Right forelimb (tissue), 1 donor: ENCODE measurements at places on chromosomes 13 and 19.
A peak's percentile ranks its signal among the peaks of the same experiment; 100 is the strongest.

DNA sequence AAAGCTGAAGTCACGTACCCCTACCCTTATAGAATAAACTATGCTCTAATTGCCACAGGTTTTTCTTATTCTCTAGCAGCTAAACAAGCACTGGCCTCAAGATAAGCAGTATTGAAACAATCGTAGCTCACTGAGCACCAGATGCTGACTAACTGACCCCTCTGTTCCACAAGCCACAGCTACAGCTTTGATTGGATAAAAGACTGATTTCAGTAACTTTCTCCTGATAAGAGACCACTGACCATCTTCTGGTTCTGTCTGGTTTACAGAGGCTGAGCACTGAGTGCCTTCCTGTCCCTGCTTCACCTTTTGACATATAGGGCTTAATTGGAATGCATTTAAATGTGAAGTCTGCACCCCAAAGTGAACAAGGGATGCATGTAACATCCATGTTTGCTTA, 8.4 kb upstream of the RAP2A start:
- no peak for DNase-seq

DNA sequence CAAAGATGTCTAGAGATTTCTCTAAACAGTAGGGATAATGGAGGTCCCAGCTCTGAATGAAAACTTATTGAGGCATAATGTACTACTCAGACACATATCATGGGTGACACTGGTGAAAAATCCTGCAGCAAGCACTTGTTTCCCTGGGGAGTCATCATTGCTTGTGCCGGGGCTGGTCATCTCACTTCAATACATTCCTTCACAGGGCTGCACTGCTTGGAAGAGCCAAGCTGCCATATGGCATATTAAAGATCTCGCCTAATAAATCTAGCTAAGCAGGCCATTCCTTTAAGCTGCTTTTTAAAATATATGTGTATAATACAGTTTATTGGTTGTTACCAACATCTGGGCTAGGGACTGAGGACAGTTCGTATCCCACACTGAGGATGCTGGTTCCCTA, 332.2 kb upstream of the GPC6 start:
- no peak for DNase-seq

DNA sequence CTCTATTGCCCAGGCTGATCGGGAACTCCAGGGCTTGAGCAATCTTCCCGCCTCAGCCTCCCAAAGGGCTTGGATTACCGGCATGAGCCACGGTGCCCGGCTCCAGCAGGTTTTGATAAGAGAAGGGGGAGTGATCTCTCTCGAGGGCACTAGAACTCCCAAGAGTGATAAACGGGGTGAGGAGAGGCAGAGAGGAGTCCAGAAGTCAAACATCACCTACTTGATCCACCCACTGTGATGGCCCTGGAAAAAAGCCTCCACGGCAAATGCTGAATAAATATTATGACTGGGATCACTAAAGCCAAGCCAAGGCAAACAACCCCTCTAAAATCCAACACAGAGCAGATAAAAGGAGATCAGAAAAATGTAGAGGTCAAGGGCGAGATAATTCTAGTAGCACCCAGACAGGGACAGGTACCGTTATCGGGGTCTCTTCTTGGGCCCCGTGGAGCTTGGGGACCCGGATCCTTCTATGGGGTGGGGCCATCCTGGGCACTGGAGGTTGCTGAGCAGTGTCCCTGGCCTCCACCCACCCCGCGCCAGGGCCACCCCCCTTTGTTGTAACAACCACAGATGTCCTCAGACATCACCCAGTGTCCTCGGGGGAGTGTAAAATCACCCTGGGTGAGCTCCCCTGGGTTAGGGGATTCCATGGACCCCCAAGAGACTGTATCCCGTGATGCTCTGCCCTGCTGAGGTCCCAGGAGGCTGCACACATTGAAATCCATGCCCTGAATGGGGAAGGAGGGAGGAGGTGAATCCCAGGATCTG, 3.7 kb upstream of the CREB3L3 start:
- no peak for DNase-seq

GRCh38 chr19:6381030-6381750, 5.5 kb upstream of the PSPN start:
- no peak for DNase-seq

- peak; percentile 68 for DNase-seq
Measured at GRCh38 chr19:48393559-48394330, at the start of gene GRIN2D. GRIN2D (plus strand) TSS chr19:48393668; CDS start chr19:48398393, 4,725 bp downstream.

DNA sequence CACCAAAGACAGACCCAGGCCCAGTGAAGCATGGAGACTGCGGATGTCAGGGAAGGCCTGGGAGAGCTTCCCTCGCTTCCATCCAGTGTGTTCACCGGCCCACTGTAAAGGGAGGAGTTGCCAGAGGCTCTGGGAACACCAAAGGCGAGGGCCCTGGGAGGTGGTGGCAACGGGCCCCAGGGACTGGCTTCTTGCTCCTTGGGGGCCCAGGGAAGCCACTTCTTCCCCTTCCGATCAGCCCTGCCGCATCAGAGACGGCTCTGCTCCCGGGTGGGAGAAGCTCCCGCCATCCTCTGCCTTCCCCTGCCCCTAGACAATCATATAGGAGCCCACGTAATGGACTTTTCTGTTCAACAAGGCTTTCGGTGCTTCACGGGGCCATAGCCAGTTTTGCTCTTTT, 83.4 kb upstream of the GPR183 start:
- no peak for DNase-seq

- no peak for DNase-seq
Measured at GRCh38 chr19:33396701-33397535, 23.4 kb downstream of the CEBPG start.

DNA sequence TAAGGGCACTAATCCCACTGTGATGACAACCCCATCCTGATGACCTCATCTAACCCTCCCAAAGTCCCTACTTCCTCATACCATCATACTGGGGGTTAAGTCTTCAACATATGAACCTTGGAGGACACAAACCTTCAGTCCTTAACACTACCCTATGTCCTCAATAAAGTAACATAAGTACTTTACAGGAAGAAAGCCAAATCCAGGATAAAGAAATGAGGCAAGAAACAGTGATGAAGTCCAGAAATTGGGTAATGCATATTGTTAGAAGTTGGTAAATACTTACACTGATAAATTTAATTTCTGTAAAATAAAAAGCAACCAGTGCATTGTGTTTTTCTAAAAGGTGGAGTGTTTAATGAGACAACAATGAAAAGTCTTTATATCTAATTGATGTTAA, 284.8 kb upstream of the SOX21 start:
- no peak for DNase-seq

GRCh38 chr19:49064768-49065611, at the start of gene NTF4:
NTF4 (minus strand) TSS chr19:49064818; CDS start chr19:49061997, 2,821 bp downstream.
- DNase-seq, result no peak

GRCh38 chr19:50325310-50326100, 3.7 kb downstream of the KCNC3 start:
- DNase-seq, result peak; percentile 82

DNA sequence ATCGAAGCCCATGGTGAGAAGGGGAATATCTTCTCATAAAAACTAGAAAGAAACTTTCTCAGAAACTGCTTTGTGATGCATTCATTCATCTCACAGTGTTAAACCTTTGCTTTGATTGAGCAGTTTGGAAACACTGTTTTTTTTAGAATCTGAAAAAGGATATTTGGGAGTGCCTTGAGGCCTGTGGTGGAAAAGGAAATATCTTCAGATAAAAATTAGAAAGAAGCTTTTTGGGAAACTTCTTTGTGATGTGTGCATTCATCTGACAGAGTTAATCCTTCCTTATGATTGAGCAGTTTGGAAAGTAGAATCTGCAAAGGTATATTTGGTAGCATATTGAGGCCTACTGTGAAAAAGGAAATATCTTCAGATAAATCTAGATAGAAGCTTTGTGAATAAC, 1594.9 kb downstream of the UQCRFS1 start:
- no peak for DNase-seq

DNA sequence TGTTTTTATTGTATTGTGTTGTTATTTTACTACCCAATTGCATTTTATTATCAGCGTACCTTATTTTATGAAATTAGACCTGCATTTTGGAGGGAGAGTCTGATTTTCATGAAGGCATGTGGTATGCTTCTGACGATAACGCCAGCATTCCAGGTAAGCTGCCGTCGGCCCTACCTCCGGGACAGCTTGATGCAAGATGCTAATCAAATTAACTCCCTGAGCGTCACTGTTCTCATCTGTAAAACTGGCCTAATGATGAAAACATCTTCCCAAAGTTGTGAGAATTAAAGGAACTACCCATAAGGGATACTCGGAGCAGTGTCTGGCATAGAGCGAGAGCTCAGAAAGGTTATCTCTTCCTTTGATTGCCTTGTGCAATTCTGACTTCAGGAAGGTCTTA, 12.9 kb upstream of the LAIR2 start:
- DNase-seq, result no peak

DNA sequence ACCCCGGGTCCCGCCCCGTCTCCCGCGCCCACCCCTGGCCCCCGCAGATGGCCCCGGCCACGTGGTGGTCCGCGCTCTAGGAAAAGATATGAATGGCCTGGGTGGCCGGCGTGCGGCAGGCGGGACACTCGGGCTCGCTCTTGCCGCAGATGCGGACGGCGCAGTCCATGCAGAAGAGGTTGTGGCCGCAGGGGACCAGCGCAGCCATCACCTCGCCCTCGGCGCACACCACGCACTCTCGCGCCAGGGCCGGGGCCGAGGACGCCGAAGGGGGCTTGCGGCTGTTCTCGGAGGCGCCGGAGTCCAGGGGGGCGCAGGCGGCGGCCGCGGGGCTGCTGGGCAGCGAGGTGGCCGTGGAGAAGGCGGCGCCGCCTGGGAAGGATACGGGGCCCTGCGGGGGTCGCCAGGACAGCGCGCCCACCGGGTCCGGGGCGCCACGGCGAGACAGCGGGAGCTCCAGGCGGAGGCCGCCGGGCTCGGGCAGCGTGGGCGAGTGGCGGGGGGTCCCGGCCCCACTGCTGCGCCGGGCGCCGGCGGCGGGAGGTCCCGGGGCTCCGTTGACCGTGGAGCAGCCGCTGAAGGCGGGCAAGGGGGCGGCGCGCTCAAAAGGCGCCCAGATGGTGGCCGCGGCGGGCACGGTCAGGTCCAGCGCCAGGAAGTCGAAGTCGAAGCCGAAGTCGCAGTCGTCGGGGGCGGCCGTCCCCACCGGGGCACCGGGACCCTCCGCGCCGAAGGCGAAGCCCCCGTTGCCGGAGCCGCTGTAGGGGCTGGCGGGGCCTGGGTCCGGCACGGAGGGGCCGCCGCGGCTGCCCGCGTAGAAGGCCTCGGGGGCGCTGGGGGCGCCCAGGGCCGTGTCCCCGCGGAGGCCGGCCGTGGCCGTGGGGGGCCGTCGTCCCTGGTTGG, 12.4 kb downstream of the MEX3D start:
- DNase-seq, result no peak

DNA sequence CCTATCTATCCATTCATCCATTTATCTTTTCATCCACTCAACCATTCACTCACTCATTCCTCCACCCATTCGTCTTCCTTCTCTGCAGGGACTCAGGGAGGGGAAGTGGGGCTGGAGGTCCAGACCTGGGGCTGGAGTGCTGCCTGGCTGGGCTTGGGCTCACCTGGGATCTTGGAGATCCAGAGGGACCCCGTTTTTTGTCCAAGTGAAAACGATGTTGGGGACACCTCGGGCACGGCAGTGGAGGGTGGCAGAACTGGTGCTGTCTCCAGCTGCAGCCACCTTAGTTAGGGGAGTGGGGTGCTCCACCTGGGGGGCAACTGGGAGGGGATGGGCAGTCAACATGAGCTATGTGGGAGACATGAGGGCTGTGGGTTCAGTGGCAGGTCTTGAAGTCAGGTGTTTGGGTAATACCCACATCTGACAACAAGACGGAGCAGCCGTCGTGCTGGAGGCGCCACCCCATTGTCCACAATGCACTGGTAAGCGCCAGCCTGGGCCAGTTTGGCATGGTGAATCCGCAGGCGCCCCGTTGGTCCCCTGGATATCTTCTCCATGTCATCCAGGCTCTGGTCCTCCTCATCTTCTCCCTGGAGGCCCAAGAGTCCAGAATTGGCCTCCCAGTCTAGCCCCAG, 10.2 kb downstream of the NPHS1 start:
- no peak for DNase-seq

DNA sequence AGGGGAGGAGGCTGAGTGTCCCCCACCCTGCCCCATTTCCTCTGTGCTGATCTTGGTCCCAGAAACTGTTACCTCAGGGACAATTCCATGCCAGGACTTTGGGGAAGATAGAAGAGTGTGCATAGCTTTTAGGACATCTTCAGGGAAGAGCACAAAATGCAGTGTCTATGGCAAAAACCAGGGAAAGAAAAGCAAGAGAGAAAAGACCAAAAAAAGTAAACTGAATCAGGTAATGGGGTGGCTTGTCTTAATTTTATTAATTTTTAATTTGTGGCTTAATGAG, 109.4 kb downstream of the NDFIP2 start:
- DNase-seq, result no peak

DNA sequence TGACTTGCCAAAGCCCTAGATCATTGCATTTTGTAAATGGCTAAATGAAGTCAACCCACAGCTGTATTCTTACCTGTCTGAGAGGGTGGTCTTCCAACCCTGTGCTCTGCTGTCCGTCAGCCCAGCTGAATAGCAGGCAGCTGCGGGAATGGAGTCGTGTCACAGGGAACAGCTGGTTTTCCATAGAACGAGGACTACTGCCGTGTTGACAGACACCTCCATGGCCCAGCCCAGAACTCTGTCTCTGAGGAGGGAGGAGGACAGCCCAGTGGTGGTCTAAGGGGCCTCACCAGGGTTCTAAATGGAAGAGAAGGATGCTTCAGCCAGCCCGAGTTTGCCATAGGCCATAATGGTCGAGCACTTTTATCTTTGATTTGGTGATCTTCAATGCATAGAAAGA, 110.7 kb downstream of the SLC7A1 start:
- DNase-seq, result no peak

DNA sequence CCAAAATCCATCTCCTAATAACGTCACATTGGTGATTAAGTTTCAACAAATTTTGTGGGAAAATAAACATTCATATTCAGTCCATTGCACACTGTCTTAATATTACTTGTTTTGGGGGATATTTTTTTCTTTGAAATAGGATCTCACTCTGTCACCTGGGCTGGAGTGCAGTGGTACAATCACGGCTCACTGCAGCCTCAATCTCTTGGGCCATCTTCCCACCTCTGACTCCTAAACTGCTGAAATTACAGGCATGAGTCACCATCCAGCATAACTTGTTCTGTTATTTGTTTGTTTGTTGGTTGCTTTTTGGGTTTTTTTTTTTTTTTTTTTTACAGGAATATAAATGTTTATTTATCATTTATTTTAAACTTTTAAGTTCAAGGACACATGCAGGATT, 556.1 kb upstream of the SLITRK6 start:
- DNase-seq, result no peak

DNA sequence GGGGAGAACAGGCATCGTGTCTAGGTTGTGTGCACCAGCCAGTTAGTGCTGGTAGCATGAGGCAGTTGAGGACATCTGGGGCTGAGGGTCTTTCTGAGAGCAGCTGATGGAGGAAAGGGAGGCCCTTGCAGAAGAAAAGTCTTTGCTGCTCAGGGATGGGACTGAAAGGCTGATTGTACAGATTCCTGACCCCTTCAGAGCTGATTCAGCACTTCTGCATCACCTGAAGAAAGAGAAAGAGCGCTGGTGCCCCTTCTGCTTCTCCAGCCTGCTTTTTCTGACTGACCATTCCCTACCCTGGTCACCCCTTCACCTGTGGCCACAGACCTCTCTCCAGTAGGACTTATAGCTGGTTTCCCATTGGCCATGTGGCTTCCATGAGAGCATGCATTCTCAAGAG, 476.2 kb downstream of the TSHZ3 start:
- no peak for DNase-seq
